ENCODE measurements at places on chromosomes 1 and 21.

GRCh38 chr1:46334030-46334384, 6.6 kb upstream of the NSUN4 start:
- no peak for DNase-seq

DNA sequence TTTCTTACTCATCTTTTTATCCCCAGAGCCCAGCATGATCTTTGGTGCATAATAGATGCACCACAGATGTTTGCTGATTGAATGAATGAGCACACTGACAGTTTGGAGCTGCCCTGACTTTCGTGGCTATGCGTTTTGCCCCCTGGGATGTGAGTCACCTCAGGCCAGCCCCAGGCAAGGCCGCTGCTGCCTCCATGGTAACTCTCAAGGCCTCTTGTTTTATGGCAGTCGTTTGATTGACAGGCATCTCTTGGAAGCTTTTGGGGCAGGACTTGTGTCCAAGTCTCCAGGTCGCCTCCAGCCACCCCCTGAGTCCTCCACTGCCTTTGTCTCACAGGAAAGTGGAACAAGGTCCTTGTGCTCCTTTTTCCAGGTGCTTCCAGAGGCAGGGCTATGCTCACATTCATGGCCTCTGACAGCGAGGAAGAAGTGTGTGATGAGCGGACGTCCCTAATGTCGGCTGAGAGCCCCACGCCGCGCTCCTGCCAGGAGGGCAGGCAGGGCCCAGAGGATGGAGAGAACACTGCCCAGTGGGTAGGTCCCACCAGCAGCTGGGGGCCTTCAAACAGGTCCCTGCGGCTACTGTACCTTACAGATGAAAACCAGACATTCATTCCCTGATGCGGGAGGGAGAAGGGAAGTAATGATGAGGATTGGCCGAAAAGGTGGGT, 11.2 kb downstream of the PSEN2 start:
- DNase-seq: no peak

DNA sequence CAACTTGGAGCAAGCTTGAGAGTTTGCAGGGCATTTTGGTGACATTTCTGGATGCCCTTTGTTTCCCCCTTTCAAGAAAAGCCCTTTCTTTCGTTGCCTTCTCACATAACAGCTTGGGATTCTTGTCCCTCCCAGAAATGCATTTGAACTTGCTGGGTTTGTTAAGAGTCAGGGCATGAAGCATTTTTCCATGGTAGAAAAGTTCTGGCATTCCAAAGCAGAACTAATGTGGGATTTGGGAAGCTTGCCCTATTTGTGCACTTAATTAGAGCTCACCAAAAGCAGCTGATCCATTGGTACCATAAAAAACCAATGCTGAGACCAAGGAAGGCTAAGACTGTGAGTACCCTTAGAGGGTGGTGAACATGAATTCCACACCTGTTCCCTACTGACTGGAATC, 99.8 kb upstream of the HOOK1 start:
- no peak for DNase-seq

DNA sequence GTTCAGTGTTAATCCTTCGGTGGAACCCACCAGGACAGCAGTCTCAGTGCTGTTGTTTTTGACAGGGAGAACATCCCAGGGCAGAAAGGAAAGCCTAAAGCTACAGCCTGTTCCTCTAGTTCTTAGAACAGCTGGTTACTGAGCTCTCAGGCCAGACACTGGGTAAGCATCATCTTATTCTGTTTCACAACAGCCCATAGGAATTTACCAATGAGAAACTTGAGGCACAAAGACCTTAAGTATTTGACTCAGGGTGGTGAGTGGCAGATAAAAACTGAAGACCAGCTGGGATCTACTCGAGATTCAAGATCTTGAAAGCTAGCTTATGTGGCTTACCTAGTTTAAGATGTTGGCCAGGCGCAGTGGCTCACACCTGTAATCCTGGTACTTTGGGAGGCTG, 9.4 kb upstream of the NEK2 start:
- DNase-seq: no peak

GRCh38 chr1:204319462-204319861, 40.3 kb downstream of the PLEKHA6 start:
- DNase-seq: no peak

GRCh38 chr1:48947761-48948537, 171.3 kb upstream of the BEND5 start:
- no peak for DNase-seq

DNA sequence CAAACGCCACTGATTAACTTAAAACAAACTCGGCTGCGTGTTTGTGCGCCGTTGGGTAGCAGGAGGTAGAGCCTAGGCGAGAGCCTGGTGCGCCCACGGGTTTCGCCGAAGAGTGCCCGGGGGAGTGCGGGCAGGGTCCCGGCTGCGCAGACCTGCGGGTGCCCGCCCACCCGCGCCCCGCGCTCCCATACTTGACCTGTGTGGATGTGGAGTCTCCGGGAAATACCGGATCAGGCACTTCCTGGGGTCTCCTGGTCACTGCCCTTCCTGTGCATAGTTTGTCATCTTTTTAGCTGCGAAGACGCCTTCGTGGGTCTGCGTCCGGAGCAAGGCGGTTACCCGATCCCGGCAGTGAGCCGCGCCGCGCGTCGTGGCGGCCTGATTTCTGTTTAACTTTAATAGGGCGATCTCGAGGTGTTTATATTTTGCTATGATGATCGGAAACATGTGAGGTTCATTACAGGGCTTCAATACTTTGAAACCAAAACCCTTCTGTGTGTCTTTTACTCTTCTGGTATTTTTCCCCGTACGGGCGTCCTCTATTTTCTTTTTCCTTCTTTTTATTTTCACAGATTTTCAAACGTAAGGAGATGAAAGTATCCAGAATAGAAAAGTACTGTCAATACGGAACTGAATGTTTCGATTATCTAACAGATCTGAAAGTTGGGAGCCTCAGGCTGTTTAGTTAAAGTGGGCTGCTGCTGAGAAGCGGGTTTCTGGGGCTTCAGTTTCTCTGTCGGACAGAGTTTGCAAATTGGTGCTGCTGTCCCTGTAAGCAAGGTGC, 15.2 kb downstream of the NR5A2 start:
- DNase-seq: no peak

- no peak for DNase-seq
Measured at GRCh38 chr1:28436211-28436769, 66.8 kb downstream of the PHACTR4 start.

DNA sequence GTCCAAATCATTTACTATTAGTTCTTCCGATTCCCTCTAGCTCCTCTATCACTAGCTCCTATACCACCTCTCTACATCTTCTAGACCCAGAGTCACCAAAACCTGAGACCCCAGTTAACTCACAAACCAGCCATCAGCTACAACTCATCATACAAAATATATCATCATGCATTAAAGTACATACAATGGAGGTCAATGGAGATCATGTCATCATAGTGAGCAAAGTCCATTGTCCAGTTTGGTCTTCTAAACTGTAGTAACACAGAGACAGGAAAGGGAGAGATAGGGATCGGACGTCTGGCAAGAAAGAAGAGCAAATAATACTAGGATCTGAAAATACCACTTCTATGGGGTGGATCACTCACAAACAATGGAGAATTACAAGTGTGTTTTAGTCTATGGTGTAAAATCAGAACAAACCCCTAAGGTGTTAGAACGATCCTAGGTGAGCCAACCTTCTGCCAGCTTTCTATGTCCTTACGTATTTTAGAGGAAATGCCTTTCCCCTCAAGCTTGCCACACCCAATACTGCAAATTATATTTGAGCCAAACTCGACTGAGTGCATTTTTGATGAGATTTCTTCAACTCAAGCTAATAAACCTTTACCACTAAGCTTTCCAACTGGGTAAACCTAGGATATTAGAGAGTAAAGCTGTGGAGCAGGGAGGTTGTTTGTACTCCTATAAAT, 3.9 kb downstream of the ADIPOR1 start:
- DNase-seq: no peak

- no peak for DNase-seq
Measured at GRCh38 chr1:117653732-117654492, 48.1 kb downstream of the TENT5C start.

- DNase-seq: no peak
Measured at GRCh38 chr1:157806431-157807149, 13.3 kb downstream of the FCRL1 start.

- DNase-seq: no peak
Measured at GRCh38 chr1:15701784-15702183, 17.7 kb downstream of the PLEKHM2 start.

- DNase-seq: no peak
Measured at GRCh38 chr1:207579436-207579799, 65.5 kb upstream of the CR1L start.

DNA sequence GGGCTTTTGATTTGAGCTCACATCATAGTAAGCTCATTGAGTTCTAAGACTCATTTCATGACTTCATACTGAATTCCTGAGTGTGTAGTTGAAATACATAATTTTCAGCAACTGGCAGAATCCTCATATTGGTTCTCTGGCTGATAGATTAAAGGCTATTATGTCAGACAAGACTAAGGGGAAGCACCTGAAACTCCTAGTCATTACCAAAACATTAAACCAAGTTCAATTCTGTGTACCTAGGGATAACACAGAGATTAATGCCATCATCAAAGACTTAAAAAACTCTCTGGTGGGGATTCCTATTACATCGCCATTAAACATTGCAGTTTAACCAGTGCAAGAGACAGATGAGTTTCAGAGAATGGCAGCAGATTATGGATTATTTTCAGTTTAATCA, 339.1 kb downstream of the PTPRC start:
- DNase-seq: no peak

GRCh38 chr1:1437033-1437903, 1.8 kb downstream of the VWA1 start:
- DNase-seq: no peak

DNA sequence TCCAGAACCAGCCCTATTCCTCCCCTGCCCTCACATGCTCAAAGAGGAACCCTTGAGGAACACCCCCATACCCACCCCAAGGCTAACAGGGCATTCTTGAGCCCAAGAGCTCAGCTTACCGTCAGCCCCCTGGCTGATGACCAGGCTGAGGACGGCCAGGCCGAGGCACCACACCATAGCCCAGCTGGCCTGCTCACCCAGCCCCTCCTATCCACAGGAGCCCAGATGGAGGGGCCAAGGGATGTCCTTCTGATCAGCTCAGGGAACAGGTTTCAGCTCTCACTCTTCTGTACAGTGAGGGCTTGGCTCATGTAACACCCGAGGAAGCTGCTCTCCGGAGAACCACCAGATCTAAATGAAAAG, 2.2 kb downstream of the IGSF9 start:
- no peak for DNase-seq

GRCh38 chr21:32410916-32411315, 1.6 kb upstream of the EVA1C start:
- no peak for DNase-seq

DNA sequence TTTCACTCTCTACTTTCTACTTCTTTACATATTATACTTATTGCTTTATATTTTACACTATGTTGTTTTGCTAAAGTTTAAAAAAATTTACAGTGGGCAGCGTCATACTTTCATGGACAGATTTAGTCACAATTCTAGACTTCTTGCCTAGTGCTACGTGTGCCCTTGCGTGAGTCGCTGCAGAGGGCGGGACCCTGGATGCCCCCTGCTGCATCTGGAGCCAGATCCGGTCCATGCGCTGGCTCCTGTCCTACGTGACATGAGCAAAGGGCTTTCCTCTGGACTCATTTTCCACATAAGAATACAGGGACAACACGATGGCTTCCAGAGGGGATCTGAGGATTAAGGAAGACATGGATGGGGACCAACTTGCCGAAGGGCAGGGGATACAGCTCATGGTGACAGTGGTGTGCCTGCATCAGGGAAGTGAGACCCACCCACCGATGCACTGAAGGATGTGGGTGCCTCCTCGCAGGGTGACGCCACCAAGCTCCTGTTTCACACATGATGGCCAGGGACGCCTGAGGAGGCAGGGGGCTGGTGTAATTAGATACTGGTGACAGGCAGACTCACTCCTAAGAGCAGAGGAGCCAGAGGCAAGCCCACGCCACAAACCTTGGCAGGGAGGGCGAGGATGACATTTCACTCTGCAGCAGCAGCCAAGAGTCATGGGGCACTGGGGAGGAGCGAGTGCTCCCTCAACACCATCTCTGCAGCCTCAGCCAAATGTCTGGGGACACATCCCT, 86.6 kb downstream of the DMRTB1 start:
- DNase-seq: no peak

- DNase-seq: no peak
Measured at GRCh38 chr1:8939362-8939995, 6.2 kb upstream of the CA6 start.

DNA sequence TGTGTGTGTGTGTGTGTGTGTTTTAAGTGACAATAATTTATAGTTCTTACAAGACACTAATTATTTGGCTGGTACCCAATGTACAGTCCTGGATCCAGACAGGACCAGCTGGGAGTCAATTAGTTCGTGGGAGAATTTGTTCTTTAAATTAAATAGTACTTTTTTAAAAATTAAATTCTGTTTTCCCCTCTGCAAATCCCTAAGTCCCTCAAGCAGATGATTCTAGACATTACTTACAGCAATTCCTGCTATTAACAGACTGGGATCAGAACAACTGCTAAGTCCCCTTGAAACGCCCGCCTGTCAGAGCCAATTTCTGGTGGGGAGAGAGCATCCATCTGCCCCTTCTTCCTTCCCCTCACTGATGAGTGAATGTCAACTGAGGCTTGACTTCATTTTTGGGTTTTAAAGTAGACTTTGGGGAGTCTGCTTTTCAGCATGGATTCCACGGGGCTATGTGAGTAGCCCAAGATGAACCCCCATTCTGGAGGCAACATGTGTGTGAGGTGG, 83.9 kb downstream of the SMYD2 start:
- no peak for DNase-seq

DNA sequence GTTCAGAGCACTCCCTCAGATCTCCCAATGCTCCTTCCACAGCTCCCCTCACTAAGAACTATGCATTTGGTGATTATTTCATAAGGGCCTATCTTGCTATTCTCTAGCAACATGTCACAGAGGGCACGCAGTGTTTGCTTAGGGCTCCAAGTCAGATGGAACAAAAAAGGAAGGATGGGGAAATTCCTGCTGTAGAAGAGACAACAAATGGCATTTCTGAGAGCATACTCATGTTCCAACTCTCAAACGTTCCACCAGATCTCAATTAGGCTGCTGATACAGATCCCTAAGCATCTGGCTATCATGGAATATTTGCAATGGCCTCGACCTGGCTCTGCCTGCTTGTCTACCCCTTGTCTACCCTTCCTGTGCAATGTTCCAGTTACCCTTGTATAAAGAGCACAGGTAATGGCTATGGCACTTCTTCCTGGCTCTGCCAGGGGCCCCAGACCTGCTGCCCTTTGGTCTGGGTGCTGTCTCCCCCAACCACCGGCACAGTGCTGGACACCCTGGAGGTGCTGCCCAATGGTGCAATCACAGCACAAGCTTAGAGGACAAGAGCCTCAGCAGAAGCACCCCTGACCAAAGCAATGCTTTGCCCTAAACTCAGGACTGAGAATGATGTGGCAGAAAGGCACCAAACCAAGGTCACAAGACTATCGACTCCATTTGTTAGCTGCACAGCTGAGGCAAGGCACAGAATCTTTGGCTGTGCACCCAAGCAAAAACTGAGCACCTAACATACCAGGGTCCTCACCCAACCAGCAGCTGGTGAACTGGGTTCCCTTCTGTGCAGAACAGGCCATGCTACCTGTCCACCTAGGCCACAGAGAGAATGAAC, 3.6 kb downstream of the PARP1 start:
- no peak for DNase-seq

All from stimulated activated CD8-positive, alpha-beta memory T cell treated with anti-CD3 and anti-CD28 coated beads, Interleukin-4, amount 100 ng/mL, for 4 hours (primary cell).